ENCODE measurements at places on chromosomes 6 and 20. TPM values are rescaled to one million over a fixed set of nuclear protein-coding genes. Genes with fewer than 3 reads are reported as not detected.

DNA sequence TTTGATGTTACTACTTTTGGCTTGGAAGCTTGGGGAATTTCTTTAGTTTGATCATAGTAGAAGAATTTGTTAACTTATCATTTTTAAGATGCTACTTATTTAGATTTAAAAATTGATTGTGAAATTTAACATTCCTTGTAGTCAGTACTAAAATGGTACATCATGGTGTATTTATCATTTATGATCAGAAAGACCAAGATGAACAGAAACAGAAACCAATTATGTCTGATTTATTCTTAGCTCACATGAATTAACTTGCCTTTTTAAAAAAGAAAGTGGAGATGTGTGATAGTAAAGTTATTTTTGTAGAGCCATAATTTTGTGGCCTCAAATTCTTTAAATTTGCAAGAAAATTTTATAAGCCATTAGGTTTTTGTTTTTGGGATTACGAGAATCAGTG, 77.6 kb downstream of the LIN28B start:
- H3K4me3 ChIP-seq: no peak overlapping the region
- DNase-seq: no peak
- H3K36me3 ChIP-seq: no peaks in the 10 kb centered on the region
- H3K4me1 ChIP-seq: no peaks in the 10 kb centered on the region
- no peak overlapping the region for H3K27ac ChIP-seq

DNA sequence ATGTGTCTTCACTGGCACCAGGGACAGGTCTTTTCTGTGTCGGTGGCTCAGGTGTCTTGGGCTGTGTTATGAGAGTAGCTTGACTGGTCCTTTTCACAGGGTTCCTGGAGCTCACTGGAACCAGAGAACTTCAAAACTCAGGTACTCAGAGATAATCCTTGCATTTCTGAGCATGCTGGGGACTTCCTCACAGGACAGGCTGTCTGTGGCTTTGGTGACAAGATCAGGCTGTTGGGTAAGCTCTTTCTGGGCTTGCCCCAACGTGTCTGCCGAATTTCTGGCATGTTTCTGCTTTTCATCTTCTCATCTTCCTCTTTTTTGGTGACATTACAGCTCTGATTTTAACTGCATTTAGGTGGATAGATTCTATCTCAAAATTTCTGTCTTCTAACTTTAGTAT, 270.0 kb downstream of the CDH26 start:
- H3K27me3 ChIP-seq: no peaks in the 10 kb centered on the region
- no peaks in the 10 kb centered on the region for H3K4me1 ChIP-seq
- H3K36me3 ChIP-seq: no peaks in the 10 kb centered on the region
- no peak overlapping the region for H3K27ac ChIP-seq

DNA sequence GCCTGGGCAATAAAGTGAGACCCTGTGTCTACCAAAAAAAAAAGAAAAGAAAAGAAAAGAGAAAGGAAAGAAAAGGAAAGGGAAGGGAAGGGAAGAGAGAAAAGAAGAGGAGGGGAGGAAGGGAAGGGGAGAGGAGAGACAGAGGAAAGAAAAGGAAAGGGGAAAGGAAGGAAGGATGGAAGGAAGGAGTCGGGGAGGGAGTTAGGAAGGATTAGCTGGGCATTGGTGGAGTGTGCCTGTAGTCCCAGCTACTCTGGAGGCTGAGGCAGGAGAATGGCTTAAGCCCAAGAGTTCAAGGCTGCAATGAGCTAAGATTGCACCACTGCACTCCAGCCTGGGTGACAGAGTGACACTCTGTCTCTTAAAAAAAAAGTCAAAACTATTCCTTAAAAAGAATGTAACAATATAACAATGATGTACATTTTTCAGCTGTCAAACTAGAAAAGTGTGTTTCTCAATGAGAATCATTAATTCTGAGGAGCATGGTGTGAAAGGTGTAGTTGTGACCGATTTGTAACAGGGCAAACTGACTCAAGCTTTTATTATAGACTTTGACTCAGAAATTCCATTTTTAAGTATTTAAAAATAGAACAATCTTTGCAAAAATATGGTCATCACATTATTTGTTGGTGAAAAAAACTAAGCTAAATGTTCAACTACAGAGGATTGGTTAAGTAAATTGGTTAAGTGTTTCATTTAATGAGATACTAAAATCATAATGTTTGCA, 14.7 kb downstream of the SNRPB start:
- no peaks in the 10 kb centered on the region for H3K27me3 ChIP-seq
- no peak overlapping the region for H3K27ac ChIP-seq
- no peak for DNase-seq
- H3K4me1 ChIP-seq: no peaks in the 10 kb centered on the region
- H3K36me3 ChIP-seq: peaks cover 10% of the 10 kb centered on the region

Gene ADGRG6
- total RNA-seq: 44.1 TPM

GRCh38 chr20:3406481-3407039, 909 bp downstream of the DNAAF9 start:
- no peaks in the 10 kb centered on the region for H3K27me3 ChIP-seq
- DNase-seq: peak; percentile 38
- H3K4me3 ChIP-seq: peak overlapping the region; percentile 84
- H3K4me1 ChIP-seq: peaks cover 20% of the 10 kb centered on the region
- H3K36me3 ChIP-seq: no peaks in the 10 kb centered on the region

GRCh38 chr6:7432391-7433120, 42.9 kb downstream of the RIOK1 start:
- H3K27ac ChIP-seq: no peak overlapping the region
- no peaks in the 10 kb centered on the region for H3K27me3 ChIP-seq
- no peaks in the 10 kb centered on the region for H3K36me3 ChIP-seq
- H3K4me1 ChIP-seq: no peaks in the 10 kb centered on the region

DNA sequence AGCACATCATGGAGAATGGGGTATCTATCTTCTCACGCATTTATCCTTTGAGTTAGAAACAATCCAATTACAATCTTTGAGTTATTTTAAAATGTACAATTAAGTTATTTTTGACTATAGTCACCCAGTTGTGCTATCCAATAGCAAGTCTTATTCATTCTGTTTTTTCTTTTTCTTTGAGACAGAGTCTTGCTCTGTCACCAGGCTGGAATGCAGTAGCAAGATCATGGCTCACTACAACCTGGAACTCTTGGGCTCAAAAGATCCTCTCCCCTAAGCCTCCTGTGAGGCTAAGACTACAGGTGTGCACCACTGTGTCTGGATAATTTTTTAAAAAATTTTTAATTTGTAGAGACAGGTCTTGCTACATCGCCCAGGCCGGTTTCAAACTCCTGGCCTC, 201.5 kb upstream of the ZNF217 start:
- no peaks in the 10 kb centered on the region for H3K4me1 ChIP-seq
- no peaks in the 10 kb centered on the region for H3K27me3 ChIP-seq
- no peak overlapping the region for H3K4me3 ChIP-seq
- no peak overlapping the region for H3K27ac ChIP-seq
- DNase-seq: no peak

GRCh38 chr6:145087034-145087433, 648.3 kb downstream of the EPM2A start:
- DNase-seq: no peak
- no peaks in the 10 kb centered on the region for H3K27me3 ChIP-seq
- H3K27ac ChIP-seq: no peak overlapping the region

DNA sequence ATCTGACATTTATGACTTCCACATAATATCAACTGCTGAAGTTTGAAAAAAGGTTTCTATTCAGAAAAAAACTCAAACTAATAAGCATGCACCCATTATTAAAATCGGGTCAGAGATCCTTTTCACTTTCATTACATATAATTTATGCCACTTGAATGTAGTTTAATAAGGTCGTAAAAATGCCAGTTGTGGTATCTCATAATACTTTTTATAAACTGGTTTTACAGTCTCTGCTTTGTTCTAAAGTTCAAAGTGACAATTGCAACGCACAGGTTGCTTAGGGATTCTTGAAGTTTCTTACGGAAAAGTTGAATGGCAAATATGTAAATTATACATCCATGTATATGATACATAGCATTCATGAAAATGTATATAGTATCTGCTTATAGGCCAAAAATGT, 229.4 kb upstream of the CEP162 start:
- no peak overlapping the region for H3K27ac ChIP-seq
- no peak overlapping the region for H3K4me3 ChIP-seq
- H3K4me1 ChIP-seq: no peaks in the 10 kb centered on the region
- H3K36me3 ChIP-seq: no peaks in the 10 kb centered on the region

Gene GPR6
- total RNA-seq: not detected

DNA sequence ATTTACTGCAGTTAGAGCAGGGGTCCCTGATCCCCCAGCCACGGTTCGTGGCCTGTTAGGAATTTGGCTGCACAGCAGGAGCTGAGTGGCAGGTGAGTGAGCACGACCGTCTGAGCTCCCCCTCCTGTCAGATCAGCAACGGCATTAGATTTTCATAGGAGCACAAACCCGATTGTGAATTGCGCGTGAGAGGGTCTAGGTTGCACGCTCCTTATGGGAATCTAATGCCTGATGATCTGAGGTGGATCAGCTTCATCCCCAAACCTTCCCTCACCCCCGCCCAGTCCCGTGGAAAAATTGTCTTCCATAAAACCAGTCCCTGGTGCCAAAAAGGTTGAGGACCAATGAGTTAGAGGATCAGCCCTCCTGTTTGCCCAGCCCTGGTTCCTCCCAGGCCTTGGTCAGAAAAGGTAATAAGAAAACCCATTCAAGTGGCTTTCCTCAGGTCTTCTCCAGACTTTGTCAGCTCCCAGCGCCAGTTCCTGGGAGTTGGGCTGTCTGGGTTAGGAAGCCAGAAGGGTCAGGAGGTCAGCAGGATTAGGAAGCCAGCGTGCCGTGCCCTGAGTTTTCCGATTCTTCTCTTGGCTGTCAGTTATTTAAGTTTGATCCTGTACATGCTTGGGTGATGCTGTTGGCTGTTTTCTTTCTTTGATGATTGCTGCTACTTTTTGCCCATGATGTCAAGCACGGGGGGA, 139.9 kb upstream of the PMEPA1 start:
- no peak overlapping the region for H3K27ac ChIP-seq
- DNase-seq: peak; percentile 12
- no peaks in the 10 kb centered on the region for H3K4me1 ChIP-seq
- H3K27me3 ChIP-seq: no peaks in the 10 kb centered on the region
- no peaks in the 10 kb centered on the region for H3K36me3 ChIP-seq
- H3K4me3 ChIP-seq: no peak overlapping the region

DNA sequence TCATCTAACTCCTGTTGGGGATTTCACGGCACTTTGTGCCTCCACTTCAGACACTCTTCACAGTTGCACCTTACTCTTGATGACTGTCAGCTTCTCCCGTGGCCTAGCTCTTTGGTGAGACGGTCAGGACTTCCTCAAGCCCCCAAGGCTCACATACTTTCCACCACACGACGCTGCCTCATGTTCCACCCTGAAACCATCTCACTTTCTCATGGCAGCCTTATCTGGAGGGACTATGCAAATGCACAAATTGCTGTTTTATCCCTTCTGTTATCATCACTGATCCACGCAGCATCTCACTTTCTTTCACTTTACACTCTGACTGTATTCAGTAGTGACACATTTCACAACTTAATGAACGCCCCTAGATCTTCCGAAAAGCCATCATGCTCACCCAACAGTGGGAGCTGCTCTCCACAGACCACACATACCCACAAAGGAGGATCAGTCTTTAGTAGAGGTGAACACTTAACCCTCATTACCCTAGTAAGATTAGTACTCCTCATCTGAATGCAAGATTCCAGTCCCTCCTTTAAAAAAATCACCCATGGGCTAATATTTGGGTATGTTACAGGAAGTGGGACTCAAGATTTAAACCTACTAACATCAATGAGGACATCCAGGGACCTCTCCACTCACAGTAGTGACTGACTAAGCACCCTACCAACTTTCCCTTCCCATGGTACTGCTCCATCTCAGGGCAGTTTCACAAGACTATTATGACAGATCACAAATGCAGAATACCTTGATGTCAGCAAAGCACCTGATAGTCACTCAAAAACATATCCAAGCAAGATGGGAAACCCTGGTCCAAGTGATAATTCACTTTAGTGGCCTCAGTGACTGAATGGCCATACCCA, 35.4 kb downstream of the FYN start:
- H3K36me3 ChIP-seq: no peaks in the 10 kb centered on the region
- H3K4me1 ChIP-seq: peaks cover 37% of the 10 kb centered on the region

DNA sequence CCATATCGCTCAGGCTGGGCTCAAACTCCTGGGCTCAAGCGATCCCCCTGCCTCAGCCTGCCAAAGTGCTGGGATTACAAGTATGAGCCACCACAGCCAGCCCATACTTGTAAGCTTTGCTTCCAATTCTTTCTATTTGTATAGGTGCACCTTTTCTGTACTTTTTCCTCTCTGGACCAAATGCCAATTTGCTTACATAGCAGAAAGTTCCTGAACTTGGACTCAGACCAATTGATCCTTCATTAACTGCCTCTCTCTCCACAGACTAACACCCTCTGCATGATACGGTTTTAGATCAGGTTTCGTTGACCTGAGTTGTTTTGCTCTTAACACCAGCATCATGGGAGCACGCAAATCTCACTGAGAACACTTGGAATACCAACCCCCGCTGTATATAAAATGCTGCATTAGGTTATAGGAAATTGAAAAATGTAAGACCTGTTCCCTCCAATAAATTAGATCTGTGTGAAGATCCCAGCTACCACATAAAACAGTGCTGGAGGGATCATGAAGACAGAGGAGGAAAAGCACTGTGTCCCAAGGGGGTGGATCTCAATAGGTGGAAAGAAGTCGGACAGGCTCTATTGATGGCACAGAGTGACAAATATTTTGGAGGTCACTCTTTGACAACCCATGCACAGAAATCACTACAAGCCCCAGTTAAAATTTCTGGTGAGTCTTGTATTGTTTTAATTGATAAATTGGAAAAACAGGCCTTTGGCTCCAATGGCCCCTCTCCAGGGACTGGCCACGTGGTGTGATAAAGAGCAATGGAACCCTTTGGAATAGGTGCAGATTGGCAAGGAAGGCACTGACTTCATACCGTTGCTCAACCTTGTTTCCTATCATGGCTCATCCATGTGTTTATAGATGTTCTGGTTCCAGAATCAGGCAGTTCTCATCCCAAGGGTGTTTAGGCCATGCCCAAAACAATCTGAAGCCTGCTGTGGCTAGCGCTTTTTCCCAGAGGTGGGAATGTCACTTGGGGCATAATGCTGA, 51.2 kb downstream of the ISM1 start:
- no peaks in the 10 kb centered on the region for H3K36me3 ChIP-seq
- DNase-seq: no peak

DNA sequence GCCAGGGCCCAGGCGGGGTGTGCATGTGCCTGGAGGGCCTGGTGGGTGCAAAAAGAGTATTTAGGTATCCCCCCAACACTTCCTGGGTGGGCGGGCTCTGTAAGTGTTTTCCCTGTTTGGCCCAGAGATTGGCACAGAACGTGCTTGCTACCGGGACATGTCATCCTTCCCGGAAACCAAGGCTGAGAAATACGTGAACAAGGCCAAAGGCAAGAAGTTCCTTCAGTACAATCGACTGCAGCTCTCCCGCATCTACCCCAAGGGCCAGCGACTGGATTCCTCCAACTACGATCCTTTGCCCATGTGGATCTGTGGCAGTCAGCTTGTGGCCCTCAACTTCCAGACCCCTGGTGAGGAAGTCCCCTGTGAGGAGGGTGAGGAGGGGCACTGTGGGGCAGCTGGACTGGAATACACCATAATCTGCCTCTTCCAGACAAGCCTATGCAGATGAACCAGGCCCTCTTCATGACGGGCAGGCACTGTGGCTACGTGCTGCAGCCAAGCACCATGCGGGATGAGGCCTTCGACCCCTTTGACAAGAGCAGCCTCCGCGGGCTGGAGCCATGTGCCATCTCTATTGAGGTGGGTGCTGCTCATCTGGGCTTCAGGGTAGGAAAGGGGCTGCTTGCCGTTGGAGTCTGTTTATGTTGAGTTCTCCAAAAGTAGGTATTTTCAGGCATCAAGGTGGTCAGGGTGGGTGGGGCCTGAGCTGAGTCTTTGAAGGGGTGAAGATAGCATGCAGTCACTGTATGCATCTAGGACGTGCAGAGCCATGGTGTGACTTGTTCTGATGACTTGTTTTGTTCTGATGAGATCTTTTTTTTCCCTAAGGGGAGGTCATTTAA, 35.2 kb downstream of the PLCG1 start:
- H3K36me3 ChIP-seq: peaks cover 92% of the 10 kb centered on the region
- no peaks in the 10 kb centered on the region for H3K27me3 ChIP-seq
- H3K4me3 ChIP-seq: no peak overlapping the region
- DNase-seq: peak; percentile 22
